Left cardiac atrium (tissue), 4 donors: ENCODE measurements at places on chromosomes 3 and 15.

DNA sequence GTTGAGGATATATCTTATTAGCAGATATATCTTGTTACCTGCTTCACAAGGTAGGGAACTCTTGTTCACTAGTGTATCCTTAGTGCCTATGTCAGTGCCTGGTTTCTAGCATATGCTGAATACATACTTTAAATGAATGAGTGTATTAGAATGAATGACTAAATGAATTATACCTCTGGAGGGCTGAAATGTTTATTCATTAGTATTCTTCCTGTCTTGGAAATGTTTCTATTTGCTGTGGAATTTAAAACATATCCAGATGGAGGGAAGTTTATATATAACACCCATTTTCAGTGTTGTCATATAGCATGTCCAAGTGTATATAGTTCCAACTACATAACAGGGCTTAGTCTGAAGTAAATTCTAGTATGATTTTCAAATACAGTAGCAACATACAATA is 581.5 kb downstream of the TBL1XR1 start:
- no peak for DNase-seq

DNA sequence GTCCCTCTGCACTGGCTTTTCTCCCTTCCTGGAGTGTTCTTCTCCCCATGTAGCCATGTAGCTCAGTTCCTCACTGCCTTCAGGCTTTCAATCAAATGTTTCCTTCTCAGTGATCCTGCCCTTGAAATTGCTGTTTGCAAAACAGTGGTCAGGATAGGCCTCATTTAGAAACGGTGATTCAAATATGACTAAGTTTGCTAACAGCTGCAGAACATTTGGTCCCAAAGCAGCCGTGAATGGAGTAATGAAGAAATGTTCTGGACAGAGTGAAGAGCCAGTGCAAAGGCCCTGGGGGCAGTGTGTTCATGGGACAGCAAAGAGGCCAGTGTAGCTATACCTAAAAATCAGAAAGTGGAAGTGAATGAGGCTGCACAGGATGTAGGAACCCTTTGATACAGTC is 223.4 kb downstream of the FEZF2 start:
- DNase-seq, result no peak

DNA sequence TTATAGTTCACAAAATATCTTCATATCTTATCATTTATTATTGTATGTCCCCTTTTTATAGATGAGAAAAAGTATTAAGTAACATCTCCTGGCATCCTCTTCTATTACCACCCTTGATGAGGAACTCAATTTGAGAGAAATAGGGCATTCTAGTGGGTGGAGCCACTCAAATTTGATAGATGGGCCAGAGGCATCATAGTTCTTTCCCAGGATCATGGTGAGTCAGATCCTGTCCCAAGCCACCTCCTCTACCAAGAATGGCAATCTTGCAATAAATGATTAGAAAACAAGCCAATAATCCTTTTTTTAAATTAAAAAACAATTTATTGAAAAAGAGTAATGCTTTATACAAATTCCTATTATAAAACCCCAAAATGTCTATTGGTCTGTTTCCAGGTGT is 16.8 kb downstream of the CLDN1 start:
- no peak for DNase-seq

DNA sequence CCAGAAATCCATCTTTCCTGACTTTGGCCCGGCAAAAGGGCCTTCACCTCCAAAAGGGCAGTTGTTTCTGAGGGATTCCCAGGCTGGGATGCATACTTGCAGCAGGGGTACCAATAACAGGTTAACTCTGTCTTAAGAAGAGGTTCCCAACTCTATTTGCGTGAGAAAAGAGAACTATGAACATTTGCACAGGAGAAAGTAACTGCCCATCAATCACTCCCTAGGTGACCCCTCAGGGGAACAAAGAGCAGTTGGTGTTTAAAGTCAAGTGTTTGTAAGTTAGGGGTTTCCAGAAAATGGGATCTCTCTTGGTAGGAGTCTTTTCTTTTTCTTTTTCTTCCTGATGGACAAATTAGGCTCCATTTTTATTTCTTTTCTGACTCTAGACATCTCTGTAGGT is 97.3 kb downstream of the EPHB1 start:
- DNase-seq, result no peak

GRCh38 chr3:121979246-121979645 is 42.8 kb downstream of the ILDR1 start:
- no peak for DNase-seq

DNA sequence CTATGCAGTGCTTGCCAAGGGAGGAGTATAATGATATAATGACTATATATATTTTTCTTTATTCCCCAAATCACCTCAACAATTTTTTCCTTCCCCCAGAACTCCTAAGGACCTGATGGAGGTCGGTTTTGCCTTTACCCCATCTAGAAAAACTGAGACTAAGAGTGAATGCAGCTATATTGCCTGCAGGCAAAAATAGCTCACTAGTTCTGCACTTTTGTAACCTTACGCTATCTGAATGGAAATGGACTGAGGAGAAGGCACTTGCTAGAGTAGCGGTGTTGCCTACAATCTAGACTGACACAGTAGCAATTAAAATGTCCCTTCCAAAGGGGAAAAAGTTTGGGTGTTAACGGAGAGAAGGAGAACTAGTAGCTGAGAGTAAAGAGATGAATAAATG is 379.5 kb upstream of the SEMA6D start:
- no peak for DNase-seq

DNA sequence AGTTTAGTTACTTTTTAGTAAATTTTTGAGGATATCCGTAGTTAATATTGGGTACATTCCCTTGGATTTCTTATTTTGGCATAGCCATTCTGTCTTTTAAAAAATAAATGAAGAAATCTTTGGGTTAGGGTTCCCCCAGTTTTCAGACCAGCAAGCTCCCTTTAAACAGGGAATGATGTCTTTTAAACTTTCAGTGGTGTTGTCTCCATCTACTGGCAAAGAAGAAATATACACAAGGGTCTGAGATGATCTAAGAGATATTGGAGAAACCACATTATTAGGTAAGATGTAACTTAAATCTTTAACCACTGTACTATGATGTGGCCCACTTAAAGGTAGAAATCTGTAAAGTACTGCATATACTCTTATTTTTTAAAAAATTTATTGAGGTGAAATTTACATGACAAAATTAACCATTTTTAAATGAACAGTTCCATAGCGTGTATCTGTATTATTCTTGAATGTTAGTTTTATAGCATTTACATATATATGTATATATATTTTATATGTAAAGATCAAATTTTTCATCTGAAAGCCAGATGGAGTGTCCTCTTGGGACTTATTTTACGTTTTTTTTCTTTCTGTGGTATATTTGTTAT is 35.1 kb upstream of the EIF3J start:
- DNase-seq, result no peak

- DNase-seq, result no peak
Measured at GRCh38 chr3:52721730-52722008, 15.8 kb downstream of the SPCS1 start.

DNA sequence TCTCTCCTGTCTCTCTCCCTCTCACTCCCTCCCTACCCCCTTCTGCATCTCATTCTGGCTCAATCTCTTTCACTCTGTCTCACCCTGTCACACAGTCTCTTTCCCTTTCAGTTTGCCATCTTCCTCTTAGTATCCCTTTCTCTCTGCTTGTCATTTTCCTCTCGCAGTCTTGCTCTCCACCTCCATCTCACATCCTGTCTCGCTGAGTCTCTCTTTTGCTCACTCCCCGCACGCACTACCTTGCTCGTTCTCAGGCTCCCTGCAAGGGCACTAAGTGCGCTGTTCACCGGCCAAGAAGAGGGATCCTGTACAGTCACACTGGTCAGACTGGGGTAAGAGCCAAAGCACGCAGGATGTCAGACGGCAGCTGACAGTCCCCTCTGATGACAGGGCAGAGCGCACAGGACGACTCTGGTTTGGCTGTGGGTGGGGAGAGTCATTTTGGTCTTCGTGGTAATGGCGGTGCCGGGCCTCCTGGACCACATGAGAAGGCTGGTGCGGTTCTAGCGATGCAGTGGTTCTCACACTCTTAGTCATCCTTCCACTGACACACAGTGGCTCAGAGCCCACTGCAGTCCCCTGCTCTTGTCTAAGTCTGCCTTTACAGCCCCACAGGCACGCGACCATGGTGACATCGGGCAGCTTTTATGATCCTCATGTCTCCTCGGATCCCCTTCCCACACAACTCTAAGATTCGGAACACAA is 356.8 kb downstream of the FOXP1 start:
- peak; percentile 66 for DNase-seq

- peak; percentile 33 for DNase-seq
Measured at GRCh38 chr3:69540706-69541581, 155.1 kb upstream of the FRMD4B start.

DNA sequence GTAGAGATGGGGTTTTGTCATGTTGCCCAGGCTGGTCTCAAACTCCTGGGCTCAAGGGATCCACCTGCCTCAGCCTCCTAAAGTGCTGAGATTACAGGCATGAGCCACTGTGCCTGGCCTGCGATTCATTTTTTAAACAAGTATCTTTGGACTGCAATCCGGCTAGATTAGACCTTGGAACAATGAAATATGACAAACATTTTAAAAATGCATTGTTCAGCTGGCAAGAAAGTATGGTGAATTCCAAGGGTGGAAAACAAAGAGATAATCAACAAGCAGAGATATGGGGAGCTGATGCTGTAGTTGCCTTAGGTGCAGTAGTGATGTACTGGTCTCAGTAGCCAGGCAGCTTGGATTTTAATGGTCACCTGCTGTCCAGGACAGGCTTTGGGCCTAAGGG is 95.8 kb upstream of the GOLGA8J start:
- no peak for DNase-seq

- DNase-seq, result no peak
Measured at GRCh38 chr3:65617787-65618186, 420.9 kb downstream of the MAGI1 start.

GRCh38 chr3:28218071-28218916 is 23.1 kb upstream of the CMC1 start:
- DNase-seq, result no peak

DNA sequence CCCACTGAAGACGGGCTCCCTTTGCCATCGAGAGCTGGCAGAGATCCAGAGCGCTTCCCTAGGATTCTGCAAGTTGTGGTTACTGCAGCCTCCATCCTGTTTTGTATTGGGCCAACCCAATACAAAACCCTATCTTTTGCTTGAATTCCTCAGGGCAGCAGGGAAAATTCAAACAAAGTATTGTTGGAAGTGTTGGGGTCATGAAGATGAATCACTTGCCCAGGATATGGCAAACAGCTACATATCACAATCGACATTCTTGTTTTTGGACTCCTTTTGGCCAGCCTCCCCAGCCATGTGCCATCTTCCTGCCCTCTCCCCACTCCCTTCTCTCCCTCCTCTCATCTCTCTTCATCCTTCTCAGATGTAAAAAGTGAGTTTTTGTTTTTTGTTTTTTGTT is 100.0 kb upstream of the TRIM42 start:
- no peak for DNase-seq

DNA sequence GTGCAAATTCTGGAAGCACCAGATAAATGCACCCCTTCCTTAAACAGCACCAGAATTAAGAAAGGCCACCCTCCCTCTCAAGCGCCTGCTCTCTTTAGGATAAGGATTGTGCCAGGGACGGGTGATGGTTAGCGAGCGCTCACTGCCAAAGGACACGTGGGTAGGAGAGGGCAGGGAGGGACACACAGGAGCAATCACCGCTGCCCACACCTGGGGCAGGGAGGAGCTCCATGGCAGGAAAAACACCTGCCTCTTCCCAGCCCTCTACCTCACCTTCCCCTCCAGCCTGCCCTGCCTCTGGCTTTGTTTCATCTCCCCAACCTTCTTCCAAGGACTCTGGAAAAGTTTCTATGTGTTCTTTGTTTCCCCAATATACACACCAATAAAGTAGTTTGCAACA is 7.3 kb upstream of the SPATA12 start:
- DNase-seq, result no peak

DNA sequence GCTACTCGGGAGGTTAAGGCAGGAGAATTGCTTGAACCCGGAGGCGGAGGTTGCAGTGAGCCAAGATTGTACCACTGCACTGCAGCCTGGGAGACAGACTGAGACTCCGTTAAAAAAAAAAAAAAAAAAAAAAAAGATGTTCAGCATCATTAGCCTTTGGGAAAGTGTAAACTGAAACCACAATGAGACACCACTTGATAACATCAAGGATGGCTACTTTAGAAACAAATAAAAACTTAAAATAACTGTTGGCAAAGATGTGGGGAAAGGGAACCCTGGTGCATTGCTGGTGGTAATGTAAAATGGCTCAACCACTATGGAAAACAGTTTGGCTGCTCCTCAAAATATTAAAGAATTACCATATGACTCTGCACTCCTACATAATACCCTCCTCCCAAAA is 1.9 kb downstream of the LEO1 start:
- no peak for DNase-seq

DNA sequence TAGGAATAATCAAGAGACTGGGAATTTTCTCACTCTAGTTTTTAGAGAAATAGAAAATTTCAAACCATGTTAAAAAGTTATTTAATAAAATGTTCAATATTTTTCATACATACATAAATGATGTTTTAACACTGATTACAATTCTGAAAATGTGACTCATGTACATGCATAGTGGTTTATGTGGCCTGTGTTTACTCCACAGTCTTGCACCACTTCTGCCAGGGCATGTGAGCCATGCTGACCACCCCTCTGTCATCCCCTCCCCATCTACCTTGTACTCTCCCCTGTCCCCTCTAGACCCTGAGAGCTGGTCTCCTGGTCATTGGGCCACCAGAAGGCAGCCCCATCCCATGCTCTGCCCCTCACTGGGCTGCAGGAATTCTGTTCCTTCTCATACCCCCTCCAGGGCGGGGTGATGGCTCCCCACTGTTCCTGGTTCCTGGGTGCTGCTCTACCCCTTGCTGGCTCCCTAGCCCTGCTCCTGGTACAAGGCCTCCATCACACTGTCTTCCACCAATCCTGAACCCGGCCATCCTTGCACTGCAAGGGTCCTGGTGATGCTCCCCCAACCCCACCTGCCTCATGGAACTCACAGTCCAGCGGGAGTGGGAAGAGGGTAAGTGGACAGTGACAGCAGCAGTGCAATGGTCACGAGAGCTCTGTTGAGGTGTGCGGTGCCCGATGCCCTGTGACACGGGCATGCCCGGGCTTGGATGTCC is 24.2 kb upstream of the SLC41A3 start:
- DNase-seq, result no peak

- no peak for DNase-seq
Measured at GRCh38 chr15:94457661-94458060, 226.3 kb downstream of the MCTP2 start.

- peak; percentile 76 for DNase-seq
Measured at GRCh38 chr3:168094877-168095610, 680 bp downstream of the GOLIM4 start.

- no peak for DNase-seq
Measured at GRCh38 chr3:128590948-128591347, 59.7 kb downstream of the RPN1 start.
